ENCODE measurements at places on chromosomes 2 and 18.

GRCh38 chr2:186445506-186445905 is 40.6 kb upstream of the ZC3H15 start:
- DNase-seq = no peak

GRCh38 chr2:173511357-173511756 is 156.7 kb downstream of the CDCA7 start:
- no peak for DNase-seq

- DNase-seq = no peak
Observed at GRCh38 chr2:11863513-11864328, 117.3 kb downstream of the LPIN1 start.

DNA sequence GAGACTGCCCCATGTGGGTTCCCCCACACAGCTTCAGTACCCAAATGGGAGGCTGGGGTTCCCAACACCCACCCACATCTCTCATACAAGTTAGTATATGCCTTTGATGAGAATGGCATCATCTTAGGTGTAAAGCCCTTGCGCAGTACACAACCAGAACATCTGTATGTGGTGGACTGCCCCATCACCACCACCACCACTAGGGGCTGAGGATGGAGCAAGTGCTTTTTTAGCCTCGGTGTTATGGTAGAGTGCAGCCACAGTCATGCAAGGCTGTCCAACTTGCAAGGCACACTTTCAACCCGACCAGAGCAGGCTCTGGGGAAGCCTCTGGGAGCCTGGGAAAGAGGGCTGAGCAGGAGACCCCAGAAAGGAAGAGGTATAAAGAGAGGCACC is 241.2 kb downstream of the TFCP2L1 start:
- DNase-seq = no peak

- no peak for DNase-seq
Observed at GRCh38 chr2:64792300-64792699, 138.6 kb upstream of the SERTAD2 start.

DNA sequence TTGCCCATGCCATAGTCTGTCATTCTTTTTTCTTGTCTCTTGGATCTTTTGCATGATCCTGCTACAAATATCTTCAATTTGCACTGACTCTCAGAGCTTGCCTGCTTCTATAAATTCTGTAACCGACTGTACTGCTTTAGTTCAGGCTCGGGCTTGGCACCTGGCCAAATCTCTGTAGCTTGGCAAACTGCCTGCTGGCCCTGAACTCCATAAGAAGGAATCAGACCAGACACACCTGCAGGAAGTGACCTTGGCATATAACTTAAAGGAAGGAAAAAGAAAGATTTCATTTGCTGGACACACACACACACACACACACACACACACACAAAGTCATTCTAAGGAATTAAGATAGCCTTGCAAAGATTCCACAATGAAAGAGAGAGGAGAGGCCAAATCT is 291.2 kb upstream of the DDX18 start:
- no peak for DNase-seq

GRCh38 chr2:60557486-60557864 is 4.0 kb upstream of the BCL11A start:
- no peak for DNase-seq

GRCh38 chr2:71930049-71930681 is 217.5 kb downstream of the CYP26B1 start:
- peak; percentile 83 for DNase-seq

DNA sequence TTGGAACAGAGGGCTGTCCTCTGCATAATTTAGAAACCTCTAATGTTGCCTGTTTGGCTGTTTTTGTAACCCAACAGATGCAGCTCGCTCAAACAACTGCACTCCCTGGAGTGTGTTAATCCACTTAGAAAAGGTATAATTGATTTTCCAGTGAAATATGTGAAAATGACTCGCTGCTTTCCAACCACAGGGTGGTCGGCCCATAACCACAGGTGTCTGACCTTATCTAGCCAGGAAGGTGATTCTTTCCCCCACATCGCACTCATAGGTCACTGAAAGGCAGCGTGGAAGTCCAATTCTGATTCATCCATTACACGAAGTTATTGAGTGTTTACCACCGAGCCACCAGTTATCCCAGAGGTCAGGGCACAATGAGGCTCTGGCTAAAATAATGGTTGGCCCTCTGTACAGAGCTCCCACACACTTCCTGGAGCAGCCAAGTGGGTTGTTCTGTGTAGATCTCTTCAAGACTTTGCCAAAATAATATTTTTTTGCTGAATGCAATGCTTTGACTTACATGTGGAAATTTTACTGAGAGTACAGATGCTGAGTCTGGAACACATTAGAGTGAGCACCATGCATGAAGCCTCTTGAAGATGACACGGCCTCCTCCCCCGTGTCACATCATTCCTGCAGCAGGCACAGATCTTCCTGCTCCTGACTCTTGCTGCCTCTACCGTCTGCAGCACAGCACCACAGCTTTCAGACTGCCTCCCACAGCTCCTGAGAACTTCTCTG is 396.2 kb downstream of the ZNF516 start:
- no peak for DNase-seq

DNA sequence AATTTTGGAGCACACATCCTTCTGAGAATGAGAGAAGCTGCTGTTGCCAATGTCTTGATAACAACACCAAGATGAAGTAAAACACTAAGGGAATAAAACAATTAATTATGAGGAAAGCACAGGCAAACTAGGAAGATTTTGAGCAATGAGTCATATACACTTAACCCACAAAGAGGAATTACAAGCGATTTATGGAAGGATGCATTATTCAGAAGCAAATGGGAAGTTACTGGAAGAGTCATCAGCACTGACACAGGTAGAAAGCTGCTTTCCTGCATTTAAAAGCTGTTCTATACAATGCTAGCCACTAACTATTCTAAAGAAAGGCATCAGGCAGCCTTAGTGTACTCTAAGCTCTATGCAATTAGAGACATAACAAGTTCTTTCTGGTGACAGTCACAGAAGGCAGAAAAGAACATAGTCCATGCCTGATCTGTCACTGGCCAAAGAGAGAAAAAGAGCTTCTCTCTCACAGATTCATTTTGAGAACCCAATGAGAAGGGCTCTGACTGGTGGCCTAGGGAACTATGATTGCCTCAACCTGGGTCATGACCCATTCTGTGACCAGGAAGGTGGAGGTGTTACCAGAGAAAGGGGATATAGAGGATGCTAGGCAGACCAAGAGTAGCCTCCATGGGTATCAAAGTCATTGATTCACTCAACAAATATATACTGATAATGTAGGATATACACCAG is 45.4 kb downstream of the M1AP start:
- no peak for DNase-seq

DNA sequence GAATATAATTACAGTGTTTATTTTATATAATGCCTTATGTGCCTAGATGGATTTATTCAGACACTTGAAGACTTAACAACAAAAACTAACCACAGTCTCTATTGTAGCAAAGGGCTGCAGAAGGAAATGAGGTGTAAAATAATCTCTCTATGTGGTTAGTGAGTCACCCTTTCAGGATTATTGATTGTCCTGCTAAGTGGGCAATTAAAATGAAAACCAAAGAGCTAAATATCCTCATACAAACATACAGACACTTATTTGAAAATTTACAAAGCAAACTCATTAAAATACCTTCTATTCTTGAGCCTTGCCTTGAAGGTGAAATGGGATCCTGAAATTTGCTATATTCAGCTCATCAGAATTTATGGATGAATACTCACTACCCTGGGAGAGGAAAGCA is 27.7 kb upstream of the DCC start:
- DNase-seq = no peak
